ENCODE measurements at places on chromosomes 13 and 19. TPM values are rescaled to one million over a fixed set of nuclear protein-coding genes. Genes with fewer than 3 reads are reported as not detected.

Gene CEACAM16
- not detected for total RNA-seq

Gene ZNF888
- total RNA-seq: 4.1 TPM

Gene RGL3
- 8.6 TPM for total RNA-seq

Gene SCEL
- total RNA-seq: 0.12 TPM

Gene LILRA5
- not detected for total RNA-seq

Gene ZMYM5
- 11.6 TPM for total RNA-seq

Gene PRX
- 2.6 TPM for total RNA-seq

Gene CLEC4G
- total RNA-seq: not detected

Gene CYP2F1
- not detected for total RNA-seq

Gene SHC2
- total RNA-seq: 0.58 TPM

Gene KLK3
- not detected for total RNA-seq

Gene KIR2DL4
- total RNA-seq: not detected

Gene IFNL1
- not detected for total RNA-seq

Gene ZNF471
- 0.98 TPM for total RNA-seq

Measured in NCI-H460 (cell line).